NCI-H524 (cell line): ENCODE measurements at places on chromosomes 1 and 21.

GRCh38 chr1:187070076-187070475, 241.3 kb downstream of the PLA2G4A start:
- DNase-seq = no peak

DNA sequence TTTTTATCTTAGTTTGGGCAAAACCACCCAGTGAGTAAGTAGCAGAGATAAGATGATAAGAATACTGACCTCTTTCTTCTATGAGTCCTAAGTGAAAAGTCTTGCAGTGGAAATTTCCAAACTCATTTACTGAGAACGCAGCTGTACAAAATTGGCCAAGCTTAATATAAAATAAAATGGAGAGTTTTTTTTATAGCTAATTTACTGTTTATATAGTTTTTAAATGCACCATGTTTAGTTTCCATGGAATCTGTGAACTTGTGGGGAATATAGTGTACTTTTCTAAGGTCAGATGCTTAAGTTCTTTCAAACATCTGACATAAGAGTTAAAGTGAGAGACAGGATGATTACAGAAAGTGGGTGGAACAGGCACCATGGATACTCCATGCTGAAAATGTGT, 833.5 kb downstream of the ADGRL2 start:
- no peak for DNase-seq

- no peak for DNase-seq
Observed at GRCh38 chr1:216702170-216702569, 21.1 kb downstream of the ESRRG start.

DNA sequence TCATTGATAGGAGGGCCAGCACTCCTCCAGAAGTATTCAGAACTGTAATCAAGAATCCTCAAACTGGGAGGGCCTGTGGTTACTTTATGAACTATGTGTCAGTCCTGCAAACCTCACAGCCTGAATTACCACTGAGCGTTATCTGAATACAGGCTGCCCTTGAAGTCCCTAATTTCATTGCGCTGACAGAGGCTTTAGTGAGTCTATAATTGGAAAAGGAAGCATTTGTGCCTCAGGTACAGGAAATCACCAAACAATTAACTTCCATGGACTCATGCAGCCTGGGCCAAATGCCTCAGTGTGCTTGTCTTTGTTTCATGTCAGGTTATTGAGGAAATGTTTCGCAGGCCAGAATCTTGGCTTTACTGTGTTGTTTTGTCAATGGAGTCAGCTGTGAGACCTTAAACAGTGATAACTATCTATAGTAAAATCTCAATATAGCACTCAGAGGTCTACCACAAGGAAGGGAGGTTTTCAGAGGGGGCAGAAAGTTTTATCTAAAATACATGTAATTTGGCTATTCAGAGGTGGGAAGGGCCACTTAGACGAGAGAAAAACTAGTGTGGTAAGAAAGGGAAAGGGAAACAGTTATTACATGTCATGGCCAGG, 32.9 kb upstream of the DOCK7 start:
- no peak for DNase-seq

GRCh38 chr1:155979597-155980343, 1.4 kb upstream of the ARHGEF2 start:
- no peak for DNase-seq

- DNase-seq = peak; percentile 55
Observed at GRCh38 chr1:203288400-203288799, 16.9 kb upstream of the BTG2 start.

DNA sequence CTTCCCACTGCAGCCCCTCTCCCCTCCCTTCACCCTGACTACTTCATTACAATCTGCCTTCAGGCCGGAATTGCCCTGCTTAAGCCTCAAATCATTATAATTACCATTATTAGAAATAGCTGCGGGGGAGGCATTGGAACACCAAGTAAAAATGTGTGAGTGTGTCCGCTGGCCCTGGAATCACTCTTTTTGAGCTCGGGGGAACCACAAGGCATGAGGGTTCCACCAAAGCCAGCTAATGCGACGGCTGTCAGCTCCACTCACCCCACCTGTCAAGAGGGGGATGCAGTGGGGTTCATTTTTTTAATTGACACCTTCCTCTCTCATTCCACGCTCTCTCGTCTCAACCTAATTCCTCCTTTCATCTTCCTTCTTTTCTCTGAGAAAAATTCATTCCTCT, 177.2 kb downstream of the PBX1 start:
- no peak for DNase-seq

DNA sequence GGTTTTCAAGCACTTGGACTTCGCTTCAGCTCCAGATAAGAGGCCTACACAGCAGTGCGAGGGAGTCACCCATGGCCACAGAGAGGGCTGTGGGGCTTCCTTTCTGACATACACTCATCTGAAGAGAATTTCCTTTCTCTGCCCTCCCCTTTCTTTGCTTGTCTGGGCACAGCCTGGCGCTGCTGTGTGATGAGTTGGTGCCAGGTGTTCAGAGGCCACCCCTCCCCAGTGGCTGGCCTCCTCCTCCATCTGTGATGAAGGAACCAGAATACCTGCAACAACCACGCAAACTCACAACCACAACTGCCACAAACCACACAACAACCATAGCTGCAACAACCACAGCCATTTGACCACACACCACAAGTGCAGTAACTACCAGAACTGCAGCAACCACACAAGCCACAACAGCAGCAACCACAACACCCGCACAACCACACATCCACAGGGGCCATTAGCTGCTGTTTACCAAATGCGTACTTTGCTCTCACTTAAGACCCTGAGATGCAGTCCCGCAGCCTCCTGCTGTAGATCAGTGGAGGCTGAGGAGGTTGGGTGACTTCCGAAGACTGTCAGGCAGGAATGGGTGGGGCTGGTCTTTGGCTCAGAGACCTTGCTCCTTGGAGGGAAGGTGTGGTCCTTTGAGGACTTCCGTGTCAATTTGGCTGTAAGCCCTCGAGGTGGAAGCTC, 71.1 kb downstream of the IER5 start:
- no peak for DNase-seq

DNA sequence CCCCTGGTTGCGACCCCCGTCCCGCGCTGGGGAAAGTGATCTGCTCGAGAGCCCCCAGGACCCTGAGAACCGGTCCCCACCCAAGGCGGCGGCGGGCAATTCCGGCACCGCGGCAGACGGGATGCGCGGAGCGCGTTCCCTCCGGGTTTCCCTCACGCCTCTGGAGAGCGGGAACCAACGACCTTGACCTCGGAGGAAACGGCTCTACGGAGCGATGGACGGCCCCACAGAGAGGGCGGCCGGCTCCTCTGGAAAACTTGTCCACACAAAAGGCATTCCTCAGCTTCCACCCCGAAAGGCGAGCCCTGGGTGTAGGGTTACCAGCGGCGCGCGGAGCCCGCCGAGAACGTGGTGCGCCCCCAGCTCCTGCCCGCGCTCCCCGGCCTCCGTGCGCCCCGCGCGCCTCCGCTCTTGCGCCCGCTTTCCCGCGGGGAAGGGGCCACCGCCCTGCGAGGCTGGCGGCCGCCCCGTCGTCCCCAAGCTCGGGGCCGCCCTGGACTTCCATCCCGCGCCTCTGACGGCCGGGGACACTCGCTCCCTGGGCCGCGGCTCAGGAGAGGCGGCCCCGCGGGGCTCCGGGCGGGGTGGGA, 391 bp upstream of the KIAA1614 start:
- no peak for DNase-seq

GRCh38 chr1:17128361-17128760, 9.1 kb upstream of the PADI2 start:
- no peak for DNase-seq

DNA sequence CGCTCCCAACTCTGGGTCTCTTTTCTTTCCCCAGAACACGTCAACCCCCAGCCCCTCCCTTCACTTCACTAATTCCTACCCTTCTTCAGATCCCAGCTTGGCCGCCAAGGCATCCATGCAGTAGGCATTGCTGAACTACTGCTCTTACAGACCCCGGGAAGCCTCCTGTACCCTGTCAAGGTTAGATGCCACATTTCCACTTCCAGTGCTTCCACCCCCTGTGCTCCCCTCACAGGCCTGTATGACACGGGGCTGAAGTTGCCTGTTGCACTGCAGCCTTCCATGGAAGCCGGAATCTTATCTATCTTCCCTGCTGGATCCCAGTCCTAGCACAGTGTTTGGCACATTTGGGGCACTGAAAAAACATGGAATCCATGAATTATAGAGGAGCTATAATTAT, 99.0 kb upstream of the SOD1 start:
- no peak for DNase-seq

- no peak for DNase-seq
Observed at GRCh38 chr1:20643080-20643479, 9.8 kb downstream of the PINK1 start.
